ENCODE measurements at places on chromosomes 1 and 21.

GRCh38 chr1:79899914-79900313 lies 893.4 kb upstream of the ADGRL4 start:
- no peak for DNase-seq

DNA sequence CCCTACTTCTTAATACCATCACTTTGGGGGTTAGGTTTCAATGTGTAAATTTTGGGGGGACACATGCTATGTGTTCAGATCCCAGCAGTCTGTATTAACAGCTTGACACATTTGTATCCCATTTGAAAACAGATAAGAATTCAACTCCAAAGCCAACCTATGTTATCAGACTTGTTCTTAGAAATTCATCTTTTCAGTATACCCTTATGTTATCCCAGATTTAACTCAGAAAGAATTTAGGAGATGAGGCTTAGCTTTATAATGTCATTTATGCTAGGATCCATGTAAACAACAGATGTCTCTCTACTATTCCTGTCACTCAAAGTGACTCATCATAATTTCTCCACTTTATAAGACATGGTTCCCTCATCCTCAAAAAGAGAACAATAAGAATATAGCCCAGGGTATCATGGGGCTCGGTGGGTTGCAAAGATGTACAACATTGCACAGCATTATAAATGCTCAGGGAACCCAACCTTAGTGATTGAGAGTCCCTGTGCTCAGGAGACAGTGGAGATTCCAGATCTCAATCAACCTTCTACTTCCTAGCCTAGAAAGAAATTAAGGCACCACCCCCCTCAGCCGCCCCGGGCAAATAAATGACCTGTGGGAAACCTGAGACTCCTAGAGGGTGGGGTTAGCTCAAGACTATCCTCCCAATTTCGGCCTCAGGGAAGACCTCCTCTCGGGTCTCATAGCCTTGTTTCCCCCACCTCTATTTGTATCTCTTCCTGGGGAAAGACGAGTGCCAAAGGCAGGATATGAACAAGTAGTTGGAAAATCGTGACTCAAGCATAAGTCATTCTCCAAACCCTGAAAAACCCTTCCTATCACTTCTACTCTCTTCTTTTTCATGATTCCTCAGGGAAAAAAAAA lies 265.1 kb upstream of the CAMK1G start:
- no peak for DNase-seq

DNA sequence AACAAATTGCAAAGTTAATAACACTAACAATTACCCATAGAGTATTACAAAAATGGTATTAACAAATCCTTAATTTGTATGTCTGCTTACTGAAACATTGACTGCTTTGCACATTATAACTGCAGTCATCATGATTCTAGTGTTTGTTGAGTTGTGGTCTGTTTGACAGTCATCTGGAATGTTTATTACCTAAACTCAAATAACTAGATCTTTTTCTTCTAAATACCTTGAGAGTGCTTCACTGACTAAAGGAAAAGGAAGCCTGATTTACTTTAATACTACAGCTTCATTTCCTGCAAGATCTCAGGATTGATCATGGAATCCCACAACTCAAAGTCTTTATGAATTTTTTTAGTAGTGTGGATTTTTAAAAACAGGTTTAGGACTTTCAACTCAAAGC lies 70.0 kb downstream of the HMCN1 start:
- no peak for DNase-seq

DNA sequence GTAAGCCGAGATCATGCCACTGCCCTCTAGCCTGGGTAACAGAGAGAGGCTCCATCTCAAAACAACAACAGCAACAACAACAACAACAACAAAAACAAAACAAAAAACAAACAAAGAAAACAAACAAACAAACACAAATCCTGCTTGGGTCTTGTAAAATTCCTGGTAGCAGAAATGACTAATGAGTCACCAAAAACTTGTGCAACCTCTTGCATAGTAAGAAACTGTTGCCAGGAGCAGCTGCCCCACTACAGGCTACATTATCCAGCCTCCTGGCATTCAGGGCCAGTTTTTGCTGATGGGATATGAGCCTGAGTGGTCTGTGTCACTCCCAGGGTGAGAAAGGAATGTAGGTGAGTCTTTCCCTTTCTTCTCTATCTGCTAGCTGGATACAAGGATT lies 245.4 kb downstream of the TNR start:
- no peak for DNase-seq

All from activated CD4-positive, alpha-beta T cell treated with anti-CD3 and anti-CD28 coated beads, Interleukin-2, amount 50 U/mL, for 16 hours (primary cell).